Camera-type eye (tissue), 1 donor: ENCODE measurements at places on chromosomes 16 and 17. TPM values are rescaled to one million over a fixed set of nuclear protein-coding genes. Genes with fewer than 3 reads are reported as not detected.

MT1G gene
- total RNA-seq: not detected

ATP1B2 gene
- total RNA-seq: 62.5 TPM

NOD2 gene
- total RNA-seq: 2.3 TPM

NAGS gene
- 0.88 TPM for total RNA-seq

TLE7 gene
- not detected for total RNA-seq

CDH8 gene
- total RNA-seq: 16.4 TPM

FBXO31 gene
- total RNA-seq: 100 TPM

SYT17 gene
- total RNA-seq: 10.2 TPM

KRT13 gene
- total RNA-seq: 200 TPM

SAMD14 gene
- total RNA-seq: 14.2 TPM

SLFN14 gene
- 1.0 TPM for total RNA-seq

CTRB2 gene
- not detected for total RNA-seq

FBXW10 gene
- 0.38 TPM for total RNA-seq

TBC1D3G gene
- total RNA-seq: 2.2 TPM

CLDN9 gene
- total RNA-seq: not detected

WDR90 gene
- total RNA-seq: 33.2 TPM

PDPR gene
- total RNA-seq: 26.1 TPM

SCGB1C2 gene
- not detected for total RNA-seq

MYH1 gene
- 3.8 TPM for total RNA-seq

CA5A gene
- not detected for total RNA-seq

HNF1B gene
- total RNA-seq: not detected

C17orf100 gene
- 3.5 TPM for total RNA-seq

TRPV3 gene
- 0.55 TPM for total RNA-seq

SLC13A2 gene
- total RNA-seq: 1.3 TPM

KIF2B gene
- total RNA-seq: not detected

FA2H gene
- 0.38 TPM for total RNA-seq

ANKRD40 gene
- 30.3 TPM for total RNA-seq

SDK2 gene
- 16.2 TPM for total RNA-seq

ABCC3 gene
- 2.6 TPM for total RNA-seq

CACNA1H gene
- total RNA-seq: 26.6 TPM

VMO1 gene
- total RNA-seq: 2.3 TPM

SLC16A11 gene
- 0.44 TPM for total RNA-seq

LITAFD gene
- total RNA-seq: not detected

CDH3 gene
- total RNA-seq: 24.2 TPM

CTRB1 gene
- total RNA-seq: not detected

HSF5 gene
- 0.44 TPM for total RNA-seq

RAI1 gene
- total RNA-seq: 37.6 TPM

HBA2 gene
- 1,606 TPM for total RNA-seq

TMEM114 gene
- total RNA-seq: 5.7 TPM

GDE1 gene
- 44.9 TPM for total RNA-seq

CRK gene
- 89.7 TPM for total RNA-seq

ACSM5 gene
- total RNA-seq: 0.66 TPM
